ENCODE measurements at places on chromosomes 3 and 15. TPM values are rescaled to one million over a fixed set of nuclear protein-coding genes. Genes with fewer than 3 reads are reported as not detected.

PRTG gene
- 3.3 TPM for total RNA-seq

ZPLD1 gene
- not detected for total RNA-seq

WNT7A gene
- total RNA-seq, result not detected

RBM5 gene
- total RNA-seq, result 75.8 TPM

DNA sequence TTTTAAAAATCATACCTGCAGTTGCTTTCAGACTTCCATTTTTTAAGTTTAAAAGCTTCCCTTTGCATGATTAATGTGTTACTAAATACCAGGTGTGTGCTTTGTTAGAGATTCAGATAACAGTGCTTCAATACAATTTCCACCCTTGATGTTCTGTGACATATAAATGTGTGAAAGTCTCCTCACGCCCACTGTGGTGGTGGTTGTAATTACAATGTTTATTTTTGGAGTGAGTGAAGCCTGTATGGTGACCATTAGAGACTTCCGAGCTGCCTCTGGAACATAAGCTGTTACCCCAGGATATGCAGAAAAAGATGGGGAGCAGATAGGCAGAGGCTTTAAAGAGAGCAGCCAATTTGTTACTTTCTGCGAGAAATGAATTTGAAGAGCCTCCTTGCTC lies 57.2 kb downstream of the P3H2 start:
- no peak for DNase-seq

DNA sequence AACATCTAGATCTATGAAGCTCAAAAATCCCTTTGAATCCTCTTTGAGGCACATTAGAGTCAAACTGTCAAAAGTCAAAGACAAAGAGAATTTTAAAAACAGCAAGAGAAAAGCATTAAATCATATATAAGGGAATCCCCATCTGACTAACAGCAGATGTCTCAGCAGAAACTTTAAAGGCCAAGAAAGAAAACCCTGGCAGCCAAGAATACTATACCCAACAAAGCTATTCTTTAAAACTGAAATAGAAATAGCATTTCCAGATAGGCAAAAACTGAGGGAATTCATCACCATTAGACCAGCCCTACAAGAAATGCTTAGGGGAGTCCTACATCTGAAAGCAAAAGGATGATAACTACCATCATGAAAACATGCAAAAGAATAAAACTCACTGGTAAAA lies 211.2 kb upstream of the PDZRN3 start:
- DNase-seq, result no peak

- DNase-seq, result peak; percentile 91
Measured at GRCh38 chr15:59299929-59300617, 72.6 kb downstream of the MYO1E start.

Data from right atrium auricular region (tissue), 2 donors.